ENCODE measurements at places on chromosomes 16 and 17.

DNA sequence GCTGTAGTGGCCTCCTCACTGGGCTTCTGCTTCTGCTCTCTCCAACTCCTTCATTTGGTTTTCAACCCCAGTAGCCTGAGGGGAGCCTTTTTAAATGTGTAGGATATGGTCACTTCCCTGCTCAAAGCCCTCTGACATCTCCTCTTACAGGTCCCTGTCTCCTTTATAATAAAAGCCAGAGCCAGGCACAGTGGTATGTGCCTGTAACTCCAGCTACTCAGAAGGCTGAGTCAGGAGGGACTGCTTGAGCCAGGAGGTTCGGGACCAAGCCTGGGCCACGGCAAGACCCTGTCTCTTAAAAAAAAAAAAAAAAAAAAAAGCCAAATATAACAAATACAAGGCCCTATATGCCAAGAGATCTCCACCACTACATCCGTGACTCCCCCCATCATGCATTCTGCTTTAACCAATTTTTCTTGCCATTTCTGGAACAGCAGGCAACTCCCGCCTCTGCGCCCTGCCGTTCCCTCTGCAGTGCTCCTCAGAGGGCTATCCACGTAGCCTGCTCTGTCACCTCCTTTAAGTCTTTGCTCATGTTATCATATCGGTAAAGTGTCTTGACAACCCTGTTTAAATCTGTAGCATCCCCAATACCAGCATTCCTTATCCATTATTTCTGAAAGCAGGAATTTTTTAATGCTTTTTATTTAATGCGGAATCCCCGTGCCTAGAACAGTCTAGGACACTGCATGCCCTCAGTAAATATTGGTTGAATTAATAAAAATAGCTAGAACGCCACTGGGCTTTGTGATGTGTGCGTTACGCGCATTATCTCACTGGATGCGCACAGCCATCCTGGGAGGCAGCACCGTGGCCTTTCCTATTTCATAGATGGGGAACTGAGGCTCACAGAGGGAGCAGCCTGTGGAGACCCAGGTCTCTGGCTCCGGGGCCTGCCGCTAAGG lies 9.5 kb downstream of the ZNF771 start:
- no peak for DNase-seq

DNA sequence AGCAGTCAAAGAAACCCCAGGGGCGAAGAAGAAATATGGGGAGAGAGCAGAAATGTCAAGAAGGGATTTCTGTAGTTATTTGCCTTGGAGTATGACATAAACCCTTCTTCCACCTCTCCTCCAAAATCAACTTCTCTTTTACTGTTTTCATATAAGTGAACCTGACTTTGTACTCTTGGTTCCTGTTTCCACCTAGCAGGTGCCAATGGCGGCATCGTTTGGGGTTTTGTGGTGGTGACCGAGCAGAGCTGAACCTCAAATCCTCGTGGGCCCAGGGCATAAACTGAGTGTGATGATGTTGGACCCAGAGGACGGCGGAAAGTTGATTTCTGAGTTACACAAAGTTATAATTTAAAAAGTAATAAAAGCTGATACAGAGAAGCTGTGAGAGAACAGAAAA lies 39.6 kb upstream of the PSMD7 start:
- DNase-seq, result no peak

- no peak for DNase-seq
Observed at GRCh38 chr17:64765191-64765889, 103.2 kb upstream of the SMURF2 start.

DNA sequence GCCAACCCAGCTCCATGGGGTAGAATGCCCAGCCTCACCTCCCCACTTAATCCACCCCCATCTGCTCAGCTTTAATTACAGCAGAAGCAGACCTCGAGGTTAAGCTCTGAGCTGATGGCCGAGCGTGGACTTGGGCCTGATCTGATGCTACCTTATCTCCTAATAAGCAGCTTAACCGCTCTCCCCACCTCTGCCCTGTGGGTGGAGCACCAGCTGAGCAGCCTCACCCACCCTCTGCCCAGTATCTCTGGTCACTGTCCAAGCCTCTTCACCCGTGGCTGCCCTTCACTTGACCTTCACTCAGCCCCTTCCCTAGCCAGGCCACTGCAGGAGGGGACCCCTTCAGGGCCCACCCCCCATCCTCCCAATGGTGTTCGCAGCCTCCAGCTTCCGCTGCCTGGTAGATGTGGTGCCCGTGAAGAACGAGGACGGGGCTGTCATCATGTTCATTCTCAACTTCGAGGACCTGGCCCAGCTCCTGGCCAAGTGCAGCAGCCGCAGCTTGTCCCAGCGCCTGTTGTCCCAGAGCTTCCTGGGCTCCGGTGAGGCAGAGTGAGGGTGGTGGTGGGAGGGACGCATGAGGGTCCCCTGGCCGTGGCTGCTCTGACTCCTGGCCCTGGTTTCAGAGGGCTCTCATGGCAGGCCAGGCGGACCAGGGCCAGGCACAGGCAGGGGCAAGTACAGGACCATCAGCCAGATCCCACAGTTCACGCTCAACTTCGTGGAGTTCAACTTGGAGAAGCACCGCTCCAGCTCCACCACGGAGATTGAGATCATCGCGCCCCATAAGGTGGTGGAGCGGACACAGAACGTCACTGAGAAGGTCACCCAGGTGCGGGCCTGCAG lies 6.8 kb downstream of the KCNH6 start:
- DNase-seq, result no peak

DNA sequence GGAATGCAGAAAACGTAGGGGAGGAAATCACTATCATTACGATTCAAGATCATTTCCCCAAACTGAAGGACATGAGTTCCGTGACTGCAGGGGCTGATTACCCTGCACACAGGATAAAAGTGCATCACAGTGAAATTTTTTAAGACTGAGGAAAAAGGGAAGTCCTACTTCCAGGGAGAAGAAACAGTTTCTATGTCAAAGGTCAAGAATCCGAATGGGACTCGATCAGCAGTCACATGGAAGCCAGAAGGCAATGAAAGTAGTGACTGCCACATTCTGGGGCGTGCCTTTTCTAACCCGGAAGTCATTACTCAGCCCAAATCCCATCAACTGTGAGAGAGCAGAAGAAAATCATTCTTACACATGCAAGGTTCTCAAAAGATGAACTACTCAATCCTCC lies 12.1 kb downstream of the ZZEF1 start:
- no peak for DNase-seq

GRCh38 chr17:46976626-46977270 lies 2.3 kb downstream of the RPRML start:
- no peak for DNase-seq

DNA sequence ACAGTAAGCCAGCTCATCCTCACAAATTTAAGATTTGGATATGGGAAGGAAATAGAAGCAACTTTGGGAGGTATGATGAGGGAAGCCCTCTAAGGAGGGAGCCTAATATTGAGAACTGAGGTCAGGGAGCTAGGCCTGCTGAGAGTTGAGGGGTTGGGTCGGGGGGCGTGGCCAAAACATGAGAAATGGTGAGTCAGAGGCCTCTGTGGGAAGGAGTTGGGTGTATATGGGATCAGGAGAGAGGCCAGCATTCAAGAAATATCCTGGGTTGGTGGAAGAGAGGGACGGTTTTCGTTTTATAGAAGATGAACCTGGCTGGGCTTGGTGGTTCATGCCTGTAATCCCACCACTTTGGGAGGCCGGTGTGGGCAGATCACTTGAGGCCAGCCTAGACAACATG lies 48.4 kb downstream of the CLEC16A start:
- DNase-seq, result no peak

Data from stimulated activated CD8-positive, alpha-beta memory T cell treated with anti-CD3 and anti-CD28 coated beads, Interleukin-7, amount 100 ng/mL, for 1 hour (primary cell).